Stimulated activated CD4-positive, alpha-beta T cell treated with anti-CD3 and anti-CD28 coated beads, Interleukin-1b, Interleukin-23, amount 100 ng/mL, for 1 hour (primary cell): ENCODE measurements at places on chromosomes 7 and 10.

DNA sequence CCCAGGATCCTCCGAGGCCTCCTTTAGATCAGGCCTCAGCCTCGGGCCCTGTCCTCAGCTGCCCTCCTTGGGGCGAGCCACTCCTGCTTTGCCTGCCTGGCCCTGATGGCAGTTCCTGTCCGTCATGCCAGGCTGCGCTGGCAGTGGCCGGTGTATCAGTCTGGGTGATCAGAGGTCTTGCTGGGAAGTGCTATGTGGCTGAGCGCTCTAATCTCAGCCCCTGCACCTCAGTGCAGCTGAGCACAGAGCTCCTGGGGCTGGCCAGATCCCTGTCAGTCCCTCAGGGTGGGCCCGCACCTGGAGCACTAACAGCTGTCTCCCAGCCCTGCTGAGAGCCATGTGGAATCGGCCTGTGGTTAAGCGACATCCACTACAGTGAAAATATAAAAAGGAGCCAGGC is 14.8 kb upstream of the CFAP46 start:
- no peak for DNase-seq

DNA sequence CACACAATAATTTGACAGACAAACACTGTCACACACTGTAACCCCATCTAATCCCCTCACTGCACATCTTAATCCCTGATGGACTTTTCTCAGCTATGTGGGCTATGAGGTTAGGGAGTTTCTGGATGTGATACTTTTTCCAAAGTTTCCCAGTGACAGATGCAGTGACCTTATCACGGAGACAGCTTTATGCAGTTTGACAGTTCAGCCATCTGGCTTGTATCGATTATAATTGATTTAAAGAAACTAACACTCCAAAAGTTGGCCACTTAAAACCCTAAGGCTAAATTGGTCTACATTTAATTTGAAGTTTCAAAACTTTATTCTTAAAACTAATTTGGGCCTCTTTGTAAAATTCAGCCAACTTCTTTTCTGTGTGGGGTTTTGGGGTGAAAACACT is 196.7 kb downstream of the SDK1 start:
- DNase-seq, result no peak

DNA sequence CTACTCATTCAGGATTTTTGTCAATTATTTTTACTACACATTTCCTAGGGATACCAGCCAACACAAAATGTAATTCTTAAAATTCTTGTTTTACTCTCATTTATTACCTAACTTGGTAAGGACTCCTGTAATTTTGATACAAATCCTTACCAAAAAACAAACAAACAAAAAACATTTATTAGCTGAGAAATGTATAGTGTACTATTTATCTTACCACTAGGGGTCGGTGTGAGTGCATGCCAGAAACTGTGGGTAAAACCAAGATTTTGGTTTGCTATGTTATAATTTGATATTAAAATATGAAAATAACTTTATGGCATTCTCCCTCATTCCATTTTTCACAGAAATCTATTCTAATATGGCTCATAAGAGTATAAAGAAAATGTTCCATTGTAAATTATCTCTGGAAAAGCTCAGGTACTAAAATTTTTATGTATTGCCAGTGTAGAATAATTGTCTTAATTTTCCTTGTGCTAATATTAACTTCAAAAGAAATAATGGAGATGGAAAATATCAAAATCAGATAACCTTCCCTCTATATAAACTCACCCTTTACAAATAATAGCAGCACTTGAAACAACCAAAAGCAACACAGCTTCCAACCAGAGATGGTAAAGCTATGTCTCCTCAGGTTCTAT is 290.8 kb upstream of the PCDH15 start:
- no peak for DNase-seq

GRCh38 chr10:29994811-29995210 is 64.6 kb downstream of the JCAD start:
- no peak for DNase-seq
